Stimulated activated naive B cell treated with anti-CD40 and anti-IgM and Interleukin-4, amounts not matched to agents 10 μg/mL and 1 μg/mL and 100 μg/mL, for 72 hours (primary cell): ENCODE measurements at places on chromosomes 1 and 21.
A peak's percentile ranks its signal among the peaks of the same experiment; 100 is the strongest.

DNA sequence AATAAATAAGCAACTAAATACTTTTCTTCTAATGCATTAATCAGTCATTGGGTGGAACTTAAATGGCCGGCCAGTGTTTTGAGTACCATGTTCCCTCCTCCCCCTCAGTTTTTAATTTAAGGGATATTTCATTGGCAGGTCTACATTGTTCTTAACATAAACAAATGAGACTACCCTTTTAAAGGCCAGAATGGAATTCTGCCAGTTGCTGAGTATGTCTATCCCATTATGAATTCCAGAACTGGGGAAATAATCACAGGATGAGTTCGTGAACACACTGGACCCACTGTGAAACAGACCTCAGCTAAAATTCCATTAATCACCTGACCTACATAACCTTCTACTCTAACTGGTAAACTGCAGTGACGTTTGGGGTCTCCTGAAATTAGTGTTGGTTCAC, 305.5 kb upstream of the PKN2 start:
- no peak for DNase-seq

DNA sequence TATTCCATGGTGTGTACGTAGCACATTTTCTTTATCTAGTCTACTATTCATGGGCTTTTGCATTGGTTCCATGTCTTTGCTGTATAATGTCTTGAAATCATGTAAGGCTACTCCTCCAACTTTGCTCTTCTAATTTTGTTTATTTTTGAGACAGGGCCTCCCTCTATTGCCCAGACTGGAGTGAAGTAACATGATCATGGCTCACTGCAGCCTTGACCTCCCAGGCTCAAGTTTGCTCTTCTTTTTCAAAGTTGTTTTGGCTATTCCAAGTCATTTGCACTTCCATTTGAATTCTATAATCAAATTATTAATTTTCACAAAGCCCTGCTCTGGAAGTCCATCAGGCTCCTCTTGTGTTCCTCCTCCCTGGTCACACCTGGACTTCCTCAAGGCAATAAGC, 90.2 kb upstream of the SGIP1 start:
- DNase-seq: no peak

GRCh38 chr1:83060221-83060620, 938.7 kb downstream of the TTLL7 start:
- DNase-seq: no peak

- no peak for DNase-seq
Measured at GRCh38 chr1:95021805-95022643, 50.7 kb downstream of the ALG14 start.

GRCh38 chr1:91173346-91173890, 151.6 kb upstream of the ZNF644 start:
- DNase-seq: no peak

DNA sequence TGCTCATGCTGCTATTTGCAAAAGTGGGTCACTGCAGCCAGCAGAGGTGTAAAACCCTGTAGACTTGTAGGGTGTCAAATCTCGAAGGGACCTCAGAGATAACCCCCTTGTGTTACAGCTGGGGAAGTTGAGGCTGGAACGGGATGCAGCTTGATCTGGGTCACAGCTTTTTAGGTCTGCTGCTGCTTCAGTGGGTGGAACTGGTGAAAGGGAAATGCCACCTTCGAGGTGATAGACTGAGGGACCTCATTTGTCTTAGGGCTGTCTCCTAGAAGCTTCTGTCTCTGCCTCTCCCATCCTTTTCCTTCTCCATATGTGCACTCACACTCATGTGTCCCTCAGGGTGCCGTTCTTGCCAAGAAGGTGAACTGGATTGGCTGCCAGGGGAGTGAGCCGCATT, 35.4 kb downstream of the QSOX1 start:
- DNase-seq: no peak

- DNase-seq: no peak
Measured at GRCh38 chr1:205358579-205358978, 1.9 kb upstream of the KLHDC8A start.

GRCh38 chr1:100581096-100581705, 43.3 kb downstream of the GPR88 start:
- no peak for DNase-seq

DNA sequence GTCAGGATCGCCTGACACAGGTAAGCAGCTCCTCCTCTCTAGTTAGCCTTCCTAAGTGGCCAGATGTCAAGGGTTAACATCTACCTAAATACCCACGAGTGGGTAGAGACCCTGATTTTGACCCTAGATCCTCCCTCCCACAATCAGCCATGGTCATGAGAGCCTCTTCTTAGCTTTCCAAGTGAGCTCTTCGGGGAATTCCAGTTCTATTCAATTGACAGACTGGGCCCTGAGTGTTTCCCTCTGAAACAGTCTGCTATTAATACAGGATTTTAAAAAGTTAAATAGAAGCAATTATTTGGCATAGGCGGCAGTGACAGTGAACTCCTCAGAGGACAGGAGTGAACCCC, 28.1 kb downstream of the C2CD2 start:
- DNase-seq: no peak

DNA sequence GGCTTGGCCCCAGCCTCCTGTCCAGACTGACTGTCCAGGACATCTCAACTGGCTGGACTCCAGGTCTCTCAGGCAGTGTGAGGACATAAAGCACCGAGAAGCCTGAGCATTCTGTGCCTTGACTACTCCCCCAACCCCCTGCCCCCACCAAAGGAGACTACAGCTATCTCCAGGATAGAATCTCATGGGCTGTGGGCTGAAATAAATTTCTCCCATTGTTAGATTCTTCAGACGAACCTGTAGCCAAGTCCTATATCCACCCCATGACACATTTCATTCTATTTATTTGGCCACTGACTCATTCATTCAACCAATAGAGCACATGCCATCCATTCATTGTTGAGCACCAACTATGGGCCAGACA, 11.4 kb downstream of the VWA5B1 start:
- no peak for DNase-seq

GRCh38 chr1:209736490-209737117, 19.2 kb upstream of the TRAF3IP3 start:
- no peak for DNase-seq

DNA sequence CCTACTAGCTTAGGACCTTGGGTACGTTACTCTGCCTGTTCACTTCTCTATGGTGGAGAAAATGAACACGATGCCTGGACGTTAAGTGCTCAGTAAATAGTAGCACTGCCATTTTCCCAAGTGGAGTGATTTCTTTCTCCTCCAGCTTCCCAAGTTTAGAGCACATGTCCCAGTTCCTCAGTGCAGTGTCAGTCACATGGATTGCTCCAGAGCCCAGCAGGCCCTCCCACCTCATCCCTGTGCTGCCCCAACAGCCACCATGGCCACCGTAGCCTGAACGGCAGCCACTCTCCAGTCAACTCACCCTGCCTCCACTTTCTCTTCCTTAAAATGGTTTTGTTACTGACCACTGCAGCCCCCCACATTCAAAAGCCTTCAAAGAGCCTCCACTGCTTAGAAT, 8.5 kb downstream of the STMN1 start:
- DNase-seq: no peak

DNA sequence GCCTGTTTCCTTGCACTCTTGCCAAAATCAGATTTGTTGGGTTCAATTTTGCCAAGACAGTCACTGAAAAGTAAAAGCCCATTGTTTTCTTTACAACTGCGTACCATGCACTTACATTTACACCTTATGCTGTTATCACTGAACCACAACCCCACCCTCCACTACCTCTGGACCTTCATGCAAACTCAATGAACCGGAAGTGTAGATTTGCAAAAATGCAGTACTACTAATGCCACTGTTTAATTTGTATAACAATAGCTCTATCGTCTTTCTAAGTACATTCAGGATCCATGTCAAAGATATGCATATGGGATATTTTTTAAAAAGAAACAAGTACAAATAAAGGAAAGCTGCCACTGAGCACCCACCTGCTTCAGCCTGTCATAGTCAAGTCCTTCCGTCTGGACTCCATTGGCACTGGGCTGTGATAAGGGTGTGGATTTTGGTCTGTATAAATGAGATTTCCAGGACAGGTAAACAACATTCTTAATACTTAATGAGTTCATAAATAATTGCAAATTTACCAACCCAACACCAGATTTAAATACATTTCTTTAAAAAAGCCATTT, 72.9 kb upstream of the LBR start:
- DNase-seq: no peak

- DNase-seq: no peak
Measured at GRCh38 chr1:221761354-221762002, 19.6 kb upstream of the DUSP10 start.

- no peak for DNase-seq
Measured at GRCh38 chr1:200042119-200042551, 14.6 kb downstream of the NR5A2 start.

- no peak for DNase-seq
Measured at GRCh38 chr1:67645495-67646144, 39.4 kb upstream of the GADD45A start.

DNA sequence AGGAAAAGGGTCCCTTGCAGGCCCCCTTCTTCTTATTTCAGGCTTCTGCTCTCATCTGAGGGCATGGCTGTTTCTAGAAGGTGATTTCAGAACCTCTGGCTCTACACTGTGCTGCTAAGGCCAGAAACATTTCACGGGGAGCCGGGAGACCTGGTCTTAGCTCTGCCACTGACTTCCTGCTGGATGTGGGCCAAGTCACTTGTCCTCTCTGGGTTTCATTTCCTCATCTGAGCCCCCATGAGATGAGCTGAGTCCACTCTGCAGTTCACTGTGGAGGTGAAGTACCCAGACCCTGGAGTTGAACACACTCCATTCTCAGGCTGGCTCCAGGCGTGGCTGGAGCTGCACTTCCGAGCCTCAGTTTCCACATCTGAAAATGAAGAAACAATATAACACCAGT, 2.1 kb downstream of the PADI1 start:
- DNase-seq: peak; percentile 69

DNA sequence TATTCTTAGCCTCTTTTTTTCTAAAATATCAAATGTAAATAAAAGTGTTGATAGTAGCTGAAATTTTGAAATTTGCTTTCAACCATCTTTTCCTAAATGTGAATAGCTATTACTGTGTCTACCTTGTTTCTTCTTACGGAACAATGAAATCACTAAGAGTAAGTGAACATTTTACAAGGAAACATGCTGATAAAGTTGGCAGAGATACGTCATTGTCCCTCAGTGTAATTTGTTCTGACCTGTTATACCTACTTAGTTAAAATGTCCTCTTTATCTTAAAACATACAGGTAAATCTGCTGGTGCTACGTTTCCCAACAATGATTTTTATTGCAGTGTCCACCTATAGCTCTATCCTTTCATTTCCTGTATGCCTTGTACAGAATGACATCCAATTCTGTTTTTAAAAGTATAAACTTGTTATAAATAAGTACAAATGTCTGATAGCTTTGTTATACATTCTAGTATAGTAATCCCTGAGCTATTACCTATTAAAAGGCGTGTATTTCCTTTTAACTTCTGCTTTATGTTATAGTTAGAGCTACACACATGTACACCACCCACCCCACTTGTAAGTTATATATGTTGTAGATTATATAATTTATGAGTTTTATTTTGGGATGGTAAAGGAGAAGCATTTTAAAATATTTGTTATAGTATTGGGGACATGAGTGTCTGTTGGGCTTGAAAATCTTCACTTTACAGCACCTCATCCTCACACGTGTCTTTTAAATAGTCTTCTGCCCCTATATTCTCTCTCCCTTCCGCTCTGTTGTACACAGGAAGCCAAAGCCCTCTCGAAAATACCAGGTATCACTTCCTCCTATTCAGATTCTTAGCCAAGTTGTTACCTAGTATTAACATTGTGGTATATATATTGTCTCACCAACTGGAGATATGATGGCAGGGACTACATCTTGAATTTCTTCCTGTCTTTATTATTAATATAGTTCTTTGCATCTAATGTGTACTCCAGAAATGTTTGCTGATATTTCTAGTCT, 25.2 kb downstream of the LAMC1 start:
- DNase-seq: peak; percentile 25

DNA sequence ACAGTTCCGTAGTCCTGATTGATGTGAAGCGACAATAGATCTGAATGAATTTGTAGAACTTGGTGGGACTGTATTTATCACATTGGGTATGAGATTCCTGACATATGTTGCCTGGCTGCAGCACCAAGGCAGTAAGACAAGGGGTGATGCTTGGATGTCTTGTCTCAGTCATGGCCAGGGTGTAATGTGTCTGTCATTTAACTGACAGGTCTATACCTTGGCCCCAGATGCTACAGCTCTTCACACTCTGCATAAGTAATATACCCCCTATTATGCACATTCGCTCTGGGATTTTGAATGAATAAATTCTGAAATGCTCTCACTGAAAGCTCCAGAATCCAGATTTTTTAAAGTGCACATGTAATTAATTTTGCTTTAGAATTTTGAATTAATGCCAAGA, 47.3 kb downstream of the NTNG1 start:
- DNase-seq: no peak

GRCh38 chr1:246934765-246935164, 3.0 kb upstream of the AHCTF1 start:
- DNase-seq: no peak

DNA sequence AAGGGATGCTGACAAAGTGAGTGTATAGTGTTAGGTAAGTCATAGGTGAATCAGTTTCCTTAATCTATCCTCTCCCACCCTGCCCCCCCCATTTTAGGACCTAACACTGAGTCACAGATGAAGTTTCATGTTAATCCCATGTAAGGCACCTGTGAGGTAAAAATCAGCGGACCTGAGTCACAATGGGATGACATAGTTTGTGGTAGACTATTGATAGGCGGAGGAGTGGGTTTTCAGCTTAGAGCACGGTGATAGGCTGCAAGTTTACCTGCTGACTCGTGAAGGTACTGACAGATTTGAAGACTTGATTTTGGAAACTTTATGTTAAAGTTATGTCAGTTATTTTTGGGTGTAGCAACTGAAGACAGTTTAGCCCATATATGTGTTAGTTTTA, 1.7 kb downstream of the TOR1AIP1 start:
- DNase-seq: peak; percentile 55

DNA sequence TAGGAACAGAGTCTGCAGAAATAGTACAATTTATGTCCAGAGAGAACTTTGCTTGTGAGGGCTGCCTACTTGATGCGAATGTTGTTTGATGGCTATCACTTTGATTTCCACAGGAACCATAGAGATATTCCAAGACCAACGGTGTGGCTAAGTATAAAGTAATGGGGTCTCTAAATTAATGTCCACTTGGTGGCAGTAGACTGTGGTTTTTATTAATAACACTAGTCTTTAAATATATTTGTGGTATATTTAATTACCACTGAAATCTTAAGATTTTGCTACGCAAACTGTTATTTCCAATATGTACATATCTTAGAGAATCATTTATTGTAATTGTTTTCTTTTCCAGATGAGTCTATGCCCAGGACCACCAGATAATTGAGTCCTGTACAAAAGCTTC, 647.9 kb downstream of the PLA2G4A start:
- DNase-seq: no peak

GRCh38 chr1:75765697-75766355, 20.2 kb upstream of the RABGGTB start:
- no peak for DNase-seq

GRCh38 chr1:213452501-213452900, 401.5 kb downstream of the RPS6KC1 start:
- DNase-seq: no peak

- no peak for DNase-seq
Measured at GRCh38 chr1:248847181-248847955, 9.3 kb downstream of the ZNF672 start.
